ENCODE measurements at places on chromosomes 16 and 17.

DNA sequence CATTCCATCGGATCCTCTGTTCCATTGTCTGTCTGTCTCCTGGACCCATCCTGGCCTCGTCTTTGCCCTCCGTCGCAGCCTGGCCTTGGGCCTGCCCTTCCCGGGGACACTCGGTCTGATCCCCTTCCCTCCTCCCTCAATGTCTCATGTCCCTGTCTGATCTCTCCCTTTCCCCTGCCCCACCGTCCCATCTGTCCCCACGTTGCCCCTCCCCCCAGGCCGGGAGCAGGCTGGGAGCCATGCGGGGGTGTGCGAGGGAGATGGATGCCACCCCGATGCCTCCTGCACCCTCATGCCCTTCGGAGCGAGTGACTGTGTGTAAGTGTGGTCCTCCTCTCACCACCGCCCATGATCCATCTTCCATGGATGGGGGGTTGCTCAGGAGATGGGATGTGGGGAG, 5.3 kb upstream of the ATP2A1 start:
- no peak for DNase-seq

DNA sequence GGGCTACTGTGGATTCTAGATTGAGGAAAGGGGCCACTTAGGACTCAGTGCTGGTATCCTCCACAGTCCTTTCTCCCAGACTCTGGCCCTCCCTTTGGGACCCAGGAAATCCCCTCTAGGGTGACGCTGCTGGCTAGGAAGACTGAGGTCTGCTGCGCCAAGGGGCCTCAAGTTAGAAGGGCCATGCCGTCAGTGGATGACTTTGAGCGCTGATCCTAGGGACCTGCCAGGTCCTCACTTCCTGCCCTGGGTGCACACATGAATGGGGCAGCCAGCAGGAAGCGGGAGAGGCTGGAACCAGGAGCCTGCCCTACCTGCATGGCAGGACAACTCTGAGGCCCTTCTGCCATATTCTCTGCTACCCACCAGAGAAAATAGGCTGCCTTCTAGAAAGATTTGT, 145.0 kb downstream of the RAB11FIP4 start:
- no peak for DNase-seq

DNA sequence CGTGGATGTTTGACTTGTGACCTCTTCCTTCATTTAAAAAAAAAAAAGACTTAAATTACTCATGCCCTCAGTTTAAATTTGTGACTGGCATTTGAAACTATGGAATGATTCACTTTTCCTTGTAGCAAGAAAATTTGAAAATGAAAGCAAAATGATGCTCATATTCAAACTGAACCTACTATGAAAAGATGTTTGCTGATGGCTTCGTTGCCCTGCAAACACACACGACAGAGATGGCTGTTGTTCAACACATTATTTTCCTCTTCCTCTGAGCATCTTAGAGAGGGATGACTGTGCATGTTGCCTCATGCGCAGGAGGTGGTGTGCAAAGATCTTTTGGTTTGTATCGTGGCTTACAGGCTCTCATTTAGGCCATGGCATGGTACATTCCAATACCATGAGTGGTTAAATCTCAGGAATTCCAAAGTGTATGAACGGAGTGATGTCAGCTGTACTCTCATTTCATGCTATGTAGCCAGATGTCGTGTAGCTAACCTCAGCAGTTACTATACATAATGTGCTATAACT, 164.5 kb downstream of the PRKCA start:
- DNase-seq: no peak

- no peak for DNase-seq
Observed at GRCh38 chr17:82836823-82837357, 2.9 kb downstream of the ZNF750 start.

DNA sequence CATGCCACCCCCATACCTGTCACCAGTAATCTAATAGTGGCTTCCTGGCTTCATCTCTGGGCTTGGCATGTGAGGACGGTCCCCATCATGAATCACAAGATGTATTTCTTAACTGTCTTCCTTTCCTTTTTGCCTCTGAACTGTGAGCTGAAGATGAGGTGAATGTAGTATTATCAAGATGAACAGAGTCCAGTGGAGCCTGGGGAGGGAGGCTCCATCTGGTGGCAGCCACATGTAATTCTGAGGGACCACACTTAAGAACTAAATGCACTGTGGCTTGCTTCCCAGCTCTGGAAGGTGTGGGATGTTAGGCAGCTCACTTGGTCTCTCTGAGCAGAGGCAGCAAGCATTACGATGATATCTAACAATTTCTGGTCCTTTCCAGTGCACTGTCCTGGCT, 354.9 kb upstream of the ASIC2 start:
- DNase-seq: no peak

- DNase-seq: no peak
Observed at GRCh38 chr17:27993723-27994310, 48.7 kb upstream of the NLK start.

DNA sequence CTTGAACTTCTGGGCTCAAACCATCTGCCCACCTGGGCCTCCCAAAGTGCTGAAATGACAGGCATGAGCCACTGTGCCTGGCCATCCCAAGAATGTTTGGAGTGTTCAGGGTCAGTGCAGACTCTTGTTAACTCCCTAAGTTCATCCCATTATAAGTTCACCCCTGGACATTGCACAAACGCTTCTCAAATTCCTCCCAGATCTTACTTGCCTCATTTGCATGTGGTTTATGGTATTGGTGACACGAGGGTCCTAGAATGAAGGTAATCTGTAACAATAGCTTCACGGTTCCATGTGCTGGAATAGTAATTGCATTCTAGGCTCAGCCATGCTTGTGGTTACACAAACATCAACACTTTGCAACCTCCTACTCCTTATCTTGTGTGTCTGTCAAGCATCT, 5.0 kb upstream of the CCDC42 start:
- DNase-seq: no peak

DNA sequence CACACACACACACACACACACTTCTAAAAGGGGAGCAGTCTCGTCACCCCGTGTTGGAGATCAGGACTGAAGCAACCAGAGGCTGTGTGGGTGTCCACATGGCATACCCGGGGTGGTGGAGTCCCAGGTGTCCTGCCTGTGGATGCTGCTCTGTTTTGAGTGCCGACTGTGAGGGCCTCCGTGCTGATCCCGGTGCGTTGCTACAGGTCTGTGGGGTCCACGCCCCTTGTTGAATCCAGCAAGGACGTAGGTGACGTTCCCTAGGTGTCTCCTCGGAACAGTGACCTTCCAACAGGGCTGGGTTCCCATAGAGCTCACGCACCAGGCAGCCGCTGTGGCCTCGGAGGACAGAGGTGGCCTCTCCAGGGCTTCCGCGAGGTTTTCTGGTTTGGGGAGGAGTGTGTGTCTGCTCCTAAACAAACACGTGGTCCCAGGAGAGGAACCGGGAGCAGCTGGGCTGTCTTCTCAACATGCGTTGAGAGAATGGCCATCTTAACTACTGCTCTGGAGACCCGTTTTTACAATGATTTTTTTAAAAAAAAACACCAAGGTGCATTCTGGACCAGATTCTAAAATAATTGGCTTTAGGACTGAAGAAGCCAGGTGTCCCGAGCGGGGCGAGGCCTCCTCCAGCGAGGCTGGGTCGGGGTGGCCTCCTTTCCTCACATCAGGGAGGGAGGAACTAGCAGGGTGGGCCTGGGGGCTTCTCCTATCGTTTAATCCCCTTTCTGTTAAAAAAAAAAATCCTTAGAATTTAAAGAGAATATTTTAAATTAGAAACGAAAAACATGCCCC, 100.6 kb upstream of the ZNF750 start:
- DNase-seq: no peak

GRCh38 chr16:49658531-49658930, 197.4 kb downstream of the ZNF423 start:
- no peak for DNase-seq

DNA sequence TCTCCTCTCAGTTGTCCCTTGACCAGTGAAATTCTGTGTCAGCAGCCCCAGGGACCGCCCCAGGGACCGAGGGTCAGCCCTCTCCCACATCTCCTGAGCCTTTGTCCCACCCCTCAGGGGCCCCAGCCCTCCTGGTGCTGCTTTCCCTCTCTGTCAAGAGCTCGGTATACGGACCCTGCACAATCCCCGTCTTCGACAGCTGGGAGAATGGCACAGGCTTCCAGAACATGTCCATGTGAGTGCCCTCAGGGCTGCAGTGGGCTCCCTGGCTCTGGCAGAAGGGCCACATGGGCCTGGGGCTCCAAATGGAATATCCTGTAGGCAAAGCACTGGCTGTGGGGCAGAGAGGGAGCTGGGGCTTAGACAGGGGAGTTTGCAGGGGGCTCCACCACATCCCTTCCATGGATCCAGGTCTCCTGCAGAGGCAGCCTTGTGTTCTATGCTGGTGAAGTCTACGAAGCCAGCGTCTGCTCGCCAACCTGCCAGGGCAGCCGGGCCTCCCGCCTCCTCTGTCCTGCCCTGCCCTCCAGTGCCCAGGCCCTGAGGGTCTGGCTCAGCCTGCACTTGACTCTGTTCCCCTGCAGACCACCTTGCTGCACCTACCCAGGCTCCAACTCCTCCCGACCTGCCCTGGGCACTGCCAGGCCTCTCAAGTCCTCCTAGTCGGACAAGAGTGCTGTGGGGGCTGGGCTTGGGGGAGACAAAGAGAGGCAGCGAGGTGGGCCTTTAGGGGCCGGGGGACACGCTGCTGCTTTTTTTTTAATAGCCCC, 28.0 kb downstream of the ADGRG5 start:
- DNase-seq: no peak

DNA sequence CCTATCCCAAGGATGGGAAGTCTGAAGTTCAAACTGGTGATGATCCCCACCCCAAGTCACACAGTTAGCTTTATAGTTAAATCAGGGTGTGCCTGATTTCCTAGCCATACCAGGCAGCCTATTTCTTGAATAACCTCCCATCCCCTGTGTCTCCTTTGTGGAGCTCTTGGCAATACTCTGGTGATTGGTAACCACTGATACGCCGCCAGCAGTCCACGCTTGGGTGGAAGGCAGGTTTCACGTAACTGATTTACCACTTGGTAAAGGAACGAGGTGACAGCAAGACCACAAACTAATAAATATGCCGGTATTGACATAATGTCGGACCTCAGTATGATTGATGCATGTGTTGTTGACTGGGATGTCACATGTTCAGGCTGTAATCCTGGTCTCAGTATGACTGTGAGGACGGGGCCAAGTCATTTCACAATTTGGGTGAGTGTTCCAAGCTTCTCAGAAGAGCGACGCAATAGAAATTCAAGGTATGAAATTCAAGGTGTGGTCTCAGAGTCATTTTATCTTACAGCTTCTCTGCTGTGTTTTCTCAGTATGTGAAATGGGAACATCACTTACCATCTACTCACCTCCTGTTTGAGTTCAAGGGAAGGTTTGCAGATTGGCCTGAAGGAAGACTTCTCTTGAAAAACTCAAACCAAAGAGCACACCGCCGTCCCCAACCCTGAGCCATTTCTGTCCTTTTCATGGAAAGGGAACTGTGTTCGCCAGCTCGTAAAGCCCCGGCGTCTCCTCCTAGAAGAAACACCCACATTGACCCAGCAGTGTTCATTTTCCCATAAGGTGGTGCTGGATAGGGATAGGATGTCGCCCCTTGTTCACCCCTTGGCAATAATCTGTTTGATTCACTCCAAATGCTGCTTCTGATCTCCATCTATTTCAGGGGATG, 678.9 kb downstream of the WWOX start:
- DNase-seq: no peak

GRCh38 chr17:30273373-30273772, 18.4 kb downstream of the BLMH start:
- no peak for DNase-seq

DNA sequence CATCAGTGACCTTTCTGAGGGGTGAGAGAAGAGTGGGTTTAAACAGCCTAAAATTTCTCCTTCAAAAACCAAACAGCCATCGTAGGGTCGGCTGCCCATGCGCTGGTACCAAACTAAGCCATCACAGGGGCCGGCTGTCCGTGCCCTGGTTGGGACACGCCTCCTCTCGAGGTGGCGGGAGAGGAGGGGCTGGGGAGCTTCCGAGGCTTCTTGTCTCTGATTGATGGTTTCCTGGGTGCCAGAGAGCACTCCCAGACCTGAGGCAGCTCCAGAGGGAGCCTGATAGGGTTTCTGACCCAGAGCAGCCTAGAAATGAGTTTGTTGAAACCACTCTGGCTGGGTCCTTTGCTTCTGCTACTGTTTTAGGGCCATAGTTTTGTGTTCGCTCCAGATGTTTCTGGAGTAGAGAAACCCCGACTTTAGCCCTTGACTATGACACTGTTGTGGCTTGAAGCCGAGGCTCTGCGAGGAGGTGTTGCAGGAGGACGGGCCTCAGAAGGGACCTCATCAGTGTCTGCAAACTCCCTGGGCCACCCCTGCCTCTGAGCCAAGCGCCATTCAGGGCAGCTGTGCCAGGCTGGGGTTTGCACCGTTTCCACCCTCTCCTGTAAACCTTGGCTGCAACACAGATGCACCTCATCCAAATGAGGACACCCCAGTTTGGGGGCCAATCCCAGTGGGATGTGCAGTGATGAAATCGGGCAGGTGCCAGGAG, 6.2 kb downstream of the ZNF276 start:
- DNase-seq: no peak

DNA sequence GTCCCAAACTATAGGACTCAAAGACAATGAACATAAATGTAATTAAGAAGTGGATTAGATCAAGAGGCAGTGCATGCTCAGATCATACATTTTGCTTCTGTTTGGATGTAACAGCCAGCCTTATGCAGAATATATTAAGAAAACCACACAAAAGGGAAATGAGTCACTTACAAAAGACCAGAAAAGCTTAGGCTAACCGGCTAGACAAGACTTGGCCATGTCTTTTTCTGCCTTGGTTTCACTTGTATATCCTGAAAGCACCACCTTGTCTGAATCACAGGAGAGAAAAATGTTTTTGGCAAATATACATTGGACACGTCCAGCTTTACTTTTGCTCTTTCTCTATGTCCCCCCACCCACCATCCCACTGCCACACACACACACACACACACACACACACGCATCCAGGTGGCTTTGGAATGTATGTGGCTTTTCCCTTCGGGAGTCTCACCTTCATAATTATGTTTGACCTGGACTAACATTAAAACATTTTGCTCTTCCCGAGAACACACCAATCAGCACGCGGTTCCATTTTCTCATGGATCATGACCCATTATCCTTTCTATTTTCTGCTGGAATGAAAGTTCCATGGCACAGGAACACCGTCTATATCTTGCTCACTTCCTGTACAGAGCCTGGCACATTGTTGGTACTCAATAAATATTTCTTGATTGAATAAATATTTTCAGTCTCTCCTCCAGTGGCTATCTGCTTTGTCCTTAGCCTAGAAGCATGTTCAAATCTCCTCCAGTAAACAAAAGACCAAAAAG, 64.6 kb downstream of the CDK5R1 start:
- no peak for DNase-seq

DNA sequence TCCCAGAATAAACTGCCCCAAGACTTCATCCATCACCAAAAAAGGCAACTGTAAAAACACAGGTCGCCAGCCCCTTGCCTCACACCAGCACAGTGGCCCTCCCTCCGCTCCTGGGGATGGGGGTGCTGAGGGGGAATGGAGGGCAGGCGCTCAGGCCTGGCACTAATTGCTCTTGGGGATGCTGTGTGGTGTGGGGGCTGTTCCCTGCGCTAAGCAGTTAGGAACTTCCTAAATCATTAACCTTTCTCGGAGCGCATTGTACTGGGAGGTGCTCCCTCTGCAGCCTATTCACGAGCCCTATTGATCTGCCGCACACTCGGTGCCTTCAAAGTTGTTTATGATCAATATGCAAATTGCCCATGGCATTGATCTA, 199.9 kb downstream of the ZFHX3 start:
- DNase-seq: no peak

Measured in esophagus squamous epithelium (tissue), 5 donors.